T-cell (primary cell): ENCODE measurements at places on chromosomes 11 and 22.

GRCh38 chr11:64536396-64536941, 54.6 kb upstream of the SLC22A12 start:
- DNase-seq, result no peak

DNA sequence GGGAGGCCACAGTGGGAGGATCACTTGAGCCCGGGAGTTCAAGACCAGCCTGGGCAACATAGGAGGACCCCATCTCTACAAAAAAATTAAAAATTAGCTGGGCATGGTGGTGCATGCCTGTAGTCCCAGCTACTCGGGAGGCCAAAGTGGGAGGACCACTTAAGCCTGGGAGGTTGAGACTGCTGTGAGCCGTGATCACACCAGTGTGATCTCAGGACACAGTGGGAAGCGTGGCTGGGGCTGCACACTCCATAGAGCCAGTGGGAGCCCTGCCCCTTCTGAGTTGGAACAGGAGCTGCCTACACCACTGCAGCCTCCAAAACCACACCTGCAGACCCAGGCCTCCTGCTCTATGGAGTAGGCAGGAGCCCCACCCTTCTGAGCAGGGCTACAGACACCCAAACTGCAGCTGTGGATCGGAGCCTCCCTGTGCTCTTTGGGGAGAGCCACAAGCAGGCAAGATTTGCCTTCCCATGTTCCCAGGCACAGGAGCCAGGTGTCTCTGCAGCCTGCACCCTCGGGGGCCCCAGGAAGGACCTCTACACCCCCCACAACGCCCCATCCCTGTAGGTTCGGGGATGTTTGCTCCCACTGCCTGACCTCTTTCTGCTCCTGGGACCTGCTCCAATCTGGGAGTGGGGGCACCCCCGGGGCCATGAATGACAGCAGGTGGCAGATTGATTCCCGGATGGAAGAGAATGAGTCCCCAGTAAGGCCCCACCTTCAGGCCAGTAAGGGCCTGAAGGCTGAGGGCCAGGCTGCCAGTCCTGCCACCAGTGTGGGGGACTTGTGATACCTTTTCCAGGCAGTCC, 245.4 kb downstream of the BUD13 start:
- DNase-seq, result no peak

- no peak for DNase-seq
Observed at GRCh38 chr11:35938231-35938630, 5.6 kb upstream of the LDLRAD3 start.

- DNase-seq, result no peak
Observed at GRCh38 chr11:31443802-31444201, 65.6 kb downstream of the IMMP1L start.

DNA sequence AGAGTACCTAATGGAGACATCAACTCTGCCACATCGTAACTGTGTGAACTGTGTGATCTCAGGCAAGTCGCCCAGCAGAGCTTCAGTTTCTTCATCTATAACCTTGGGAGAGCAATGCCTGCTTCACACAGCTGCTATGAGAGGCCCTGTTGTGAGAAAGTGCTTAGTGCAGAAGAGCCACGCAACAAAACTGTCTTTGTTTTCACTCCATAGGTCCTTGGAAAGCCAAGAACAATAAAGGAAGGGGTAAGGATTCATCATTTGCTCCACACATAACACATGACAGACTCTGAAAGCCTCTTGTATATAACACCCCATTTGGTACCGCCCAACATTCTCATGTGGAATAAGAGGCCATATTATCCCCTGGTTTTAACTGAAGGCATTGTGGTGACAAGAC, 231.9 kb upstream of the ISX start:
- no peak for DNase-seq

DNA sequence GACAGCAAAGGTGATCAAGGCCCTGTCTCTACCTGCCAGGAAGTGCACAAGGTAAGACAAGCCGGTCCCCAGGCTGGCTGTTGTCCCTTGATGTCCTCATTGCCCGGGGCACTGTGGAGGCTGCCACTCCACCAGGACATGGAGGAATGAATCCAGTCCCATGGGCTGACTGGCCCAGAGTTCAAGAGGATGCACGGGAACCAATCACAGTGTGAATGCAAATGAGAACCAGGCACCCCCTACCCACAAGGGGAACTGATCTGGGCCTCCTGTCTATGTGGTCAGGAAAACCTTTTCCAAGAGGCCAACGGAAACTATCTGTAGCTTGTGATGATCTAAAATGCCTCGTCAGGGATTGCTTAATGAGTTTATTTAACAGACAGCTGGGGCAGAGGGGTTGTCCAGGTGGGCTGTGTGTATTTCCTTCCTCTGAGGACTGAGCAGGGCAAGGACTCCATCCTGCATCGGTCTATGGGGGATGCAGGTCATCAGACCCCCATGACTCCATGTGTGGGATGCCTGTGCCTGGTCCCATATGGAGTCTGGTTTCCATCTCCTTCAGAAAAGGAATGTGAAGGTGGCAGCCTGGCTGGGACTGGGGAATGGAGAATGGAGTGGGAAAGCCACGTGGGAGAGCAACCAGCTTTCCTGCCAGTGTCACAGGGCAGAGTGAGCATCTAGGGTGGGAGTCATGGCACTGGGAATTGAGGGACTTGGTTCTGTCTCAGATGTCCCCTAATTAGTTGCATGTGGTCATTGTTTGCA, 60.5 kb downstream of the CD82 start:
- DNase-seq, result no peak

DNA sequence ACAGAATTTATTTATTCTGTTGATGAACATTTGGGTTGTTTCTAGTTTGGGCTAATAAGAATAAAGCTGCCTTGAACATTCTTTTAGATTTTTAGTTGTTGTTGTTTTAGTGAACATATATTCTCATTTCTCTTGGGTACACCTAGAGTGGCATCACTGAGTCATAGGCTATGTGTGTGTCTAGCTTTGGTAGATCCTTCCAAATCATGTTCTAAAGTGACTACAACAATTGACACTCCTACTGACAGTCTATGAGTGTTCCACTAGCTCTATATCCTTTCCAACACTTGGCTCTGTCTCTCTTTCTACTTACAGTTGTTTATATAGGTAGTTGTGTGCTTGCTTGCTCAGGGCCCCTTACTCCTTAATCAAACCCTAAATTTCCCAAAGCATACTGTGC, 346.0 kb upstream of the NCAM1 start:
- DNase-seq, result no peak

DNA sequence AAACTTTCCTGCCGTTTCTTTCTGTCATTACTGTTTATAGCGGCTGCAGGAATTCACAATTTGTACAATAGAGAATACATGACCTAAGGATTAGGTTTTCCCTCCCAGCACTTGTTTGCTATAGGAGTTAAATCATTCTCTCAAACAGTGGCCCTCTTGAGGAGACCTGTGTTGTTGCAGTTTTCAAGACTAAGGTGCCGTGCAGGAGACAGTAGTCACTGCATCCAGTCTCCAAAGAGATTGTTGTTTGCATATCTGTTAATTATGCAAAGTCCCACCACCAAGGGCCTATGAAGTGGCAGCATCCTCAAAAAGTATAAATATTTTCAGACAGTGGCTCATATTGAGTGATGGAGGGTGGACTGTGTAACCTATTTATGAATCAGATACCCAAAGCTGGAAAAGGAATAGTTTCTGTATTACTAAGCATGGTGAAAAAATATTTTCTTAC, 2.3 kb downstream of the PRSS23 start:
- DNase-seq, result peak; percentile 4

DNA sequence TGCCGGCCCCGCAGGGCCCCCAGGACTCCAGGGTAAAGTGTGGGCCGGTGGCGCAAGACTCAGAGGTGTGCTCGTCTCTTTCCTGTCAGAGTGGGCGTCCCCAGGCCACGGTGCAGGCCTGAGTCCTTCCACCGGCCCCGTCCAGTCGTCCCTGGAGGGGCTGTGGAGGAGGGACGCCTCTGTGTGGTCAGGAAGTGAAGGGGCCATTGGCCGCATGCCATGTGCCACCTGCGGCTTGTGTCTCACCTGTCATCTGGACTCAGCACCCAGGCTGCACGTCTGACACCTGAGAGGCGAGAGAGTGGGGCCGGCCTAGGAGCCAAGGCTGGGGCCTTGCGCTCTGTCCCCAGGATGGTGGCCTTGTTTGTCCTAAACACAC, 25.2 kb downstream of the MUC6 start:
- no peak for DNase-seq

- no peak for DNase-seq
Observed at GRCh38 chr11:29432719-29433325, 584.0 kb downstream of the KCNA4 start.
